Stimulated activated naive CD8-positive, alpha-beta T cell treated with anti-CD3 and anti-CD28 coated beads, Interleukin-15, amount 100 ng/mL, for 72 hours (primary cell): ENCODE measurements at places on chromosomes 6 and 20.
A peak's percentile ranks its signal among the peaks of the same experiment; 100 is the strongest.

- DNase-seq, result peak; percentile 87
These were observed 93.9 kb upstream of the BTN3A2 start for GRCh38 chr6:26270903-26271667.

DNA sequence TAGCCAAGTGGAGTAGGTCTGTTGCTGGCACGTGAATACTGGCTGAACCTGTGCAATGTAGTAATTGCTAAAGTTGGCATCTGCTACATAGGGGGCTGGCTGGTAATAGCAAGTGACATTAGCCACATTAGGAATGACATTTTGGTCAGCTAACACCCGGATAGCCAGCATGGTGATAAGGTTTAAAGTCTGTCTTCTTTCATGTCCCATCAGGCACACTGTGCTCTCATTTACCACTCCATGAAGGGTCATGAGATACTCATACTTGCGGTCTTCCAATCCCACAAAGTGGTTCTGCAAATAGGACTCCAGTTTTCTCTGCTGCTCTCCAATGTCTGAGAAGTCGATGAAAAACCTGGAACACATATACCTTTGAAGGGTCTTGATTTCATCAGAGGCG lies 2.8 kb downstream of the TENT5A start:
- DNase-seq, result no peak

- DNase-seq, result no peak
These were observed 3.6 kb upstream of the SLC12A5 start for GRCh38 chr20:46025376-46025783.

GRCh38 chr6:97462031-97462430 lies 179.0 kb upstream of the MMS22L start:
- no peak for DNase-seq

DNA sequence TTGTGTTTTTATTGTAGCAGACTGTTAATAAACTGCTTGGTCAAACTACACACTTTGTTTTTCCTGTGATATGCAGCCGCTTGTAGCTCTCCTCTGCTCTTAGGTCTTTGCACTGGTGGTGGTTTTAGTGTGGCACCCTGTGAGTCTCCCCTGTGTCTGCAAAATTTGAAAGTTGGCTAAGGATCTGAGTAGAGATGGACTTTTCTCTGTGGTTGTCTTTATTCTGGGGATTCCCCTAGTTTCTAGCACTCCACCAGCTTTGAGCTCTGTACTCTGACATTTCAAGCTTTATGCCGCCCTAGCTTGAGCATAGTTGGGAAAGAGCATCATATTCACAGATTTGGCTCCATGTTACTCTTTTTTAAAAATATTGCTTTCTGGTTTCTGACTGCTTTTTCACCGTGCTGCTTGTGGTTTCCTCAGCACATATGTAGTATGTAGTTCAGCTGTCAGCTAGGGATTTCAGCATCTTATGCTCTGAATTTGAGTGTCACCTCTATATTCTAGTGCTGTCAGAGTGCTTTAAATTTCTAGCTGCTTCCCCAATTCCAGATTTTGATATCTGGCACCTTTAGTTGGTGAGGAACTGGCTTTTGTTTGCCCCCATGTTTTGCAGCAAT lies 25.4 kb downstream of the CDYL start:
- DNase-seq, result peak; percentile 51

- no peak for DNase-seq
These were observed 99.5 kb downstream of the CD164 start for GRCh38 chr6:109282756-109283155.

GRCh38 chr20:34037767-34038166 lies 44.1 kb downstream of the RALY start:
- DNase-seq, result no peak

GRCh38 chr20:53657732-53658131 lies 64.1 kb upstream of the ZNF217 start:
- no peak for DNase-seq

DNA sequence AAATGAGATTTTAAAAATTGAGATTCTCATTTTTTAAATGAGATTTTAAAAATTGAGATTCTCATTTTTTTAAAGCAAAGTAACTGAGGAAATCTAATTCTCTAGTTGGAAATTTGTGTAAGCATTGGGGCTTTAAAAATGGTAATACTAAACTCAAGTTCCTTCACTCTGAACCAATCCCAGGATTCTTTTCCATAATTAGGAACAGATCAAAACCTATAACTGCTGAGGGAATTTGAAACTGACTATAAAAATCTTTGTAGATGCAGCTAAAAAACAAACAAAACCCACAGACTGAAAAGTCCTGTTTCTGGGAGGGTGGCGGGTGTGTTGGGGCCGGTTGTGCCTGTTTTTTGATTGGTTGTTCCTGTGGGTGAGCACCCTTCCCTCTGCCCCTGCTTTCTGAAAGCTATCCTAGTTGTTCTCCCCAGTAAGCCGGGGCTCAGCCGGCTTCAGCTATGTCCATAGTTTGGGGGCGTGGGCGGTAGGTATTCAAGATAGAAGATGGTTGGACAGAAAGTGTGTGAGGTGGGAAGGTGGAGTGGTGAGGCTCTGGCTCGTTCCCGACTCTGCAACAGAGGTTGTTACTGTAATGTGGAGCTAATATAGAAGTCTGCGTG lies 49.3 kb downstream of the GFRA4 start:
- no peak for DNase-seq

GRCh38 chr6:5442916-5443315 lies 181.6 kb downstream of the FARS2 start:
- DNase-seq, result no peak

DNA sequence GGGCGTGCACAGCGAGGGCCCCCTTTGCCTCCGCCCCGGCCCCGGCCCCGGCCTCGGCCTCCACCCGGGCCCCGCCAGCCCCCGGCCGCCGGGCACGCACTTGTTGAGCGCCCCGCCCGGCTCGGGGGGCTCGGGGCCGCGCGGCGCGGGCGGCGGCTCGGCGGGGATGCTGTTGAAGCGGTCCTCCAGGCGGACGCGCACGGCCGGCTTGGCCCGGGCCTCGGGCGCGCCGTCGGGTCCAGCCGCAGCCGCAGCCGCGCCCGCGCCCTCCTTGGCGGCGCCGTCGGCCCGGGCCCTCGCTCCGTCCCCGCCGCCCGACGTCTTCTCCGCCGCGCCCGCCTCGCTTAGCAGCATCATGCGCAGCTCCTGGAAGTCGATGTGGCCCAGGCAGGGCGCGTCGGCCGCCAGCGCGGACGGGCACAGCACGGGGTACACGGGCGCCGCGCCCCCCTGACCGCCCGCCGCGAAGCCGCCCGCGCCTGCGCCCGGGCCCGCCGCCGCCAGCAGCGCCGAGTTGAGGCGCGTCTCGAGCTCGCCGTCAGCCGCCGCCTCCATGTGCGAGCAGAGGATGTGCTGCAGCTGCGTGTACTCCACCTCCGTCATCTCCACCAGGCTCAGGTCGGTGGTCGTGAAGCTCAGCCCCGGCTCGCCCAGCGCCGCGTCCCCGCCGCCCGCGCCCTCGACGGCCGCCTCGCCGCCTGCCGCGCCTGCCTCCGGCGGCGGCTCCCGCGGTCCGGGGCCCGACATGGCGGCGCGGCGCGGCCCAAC lies 514 bp downstream of the TCFL5 start:
- DNase-seq, result peak; percentile 59

- no peak for DNase-seq
These were observed 533.5 kb upstream of the MMS22L start for GRCh38 chr6:97816526-97816925.

GRCh38 chr20:23099791-23100719 lies 13.9 kb upstream of the CD93 start:
- DNase-seq, result no peak

- no peak for DNase-seq
These were observed 78.9 kb downstream of the CRYBG1 start for GRCh38 chr6:106439459-106439858.

DNA sequence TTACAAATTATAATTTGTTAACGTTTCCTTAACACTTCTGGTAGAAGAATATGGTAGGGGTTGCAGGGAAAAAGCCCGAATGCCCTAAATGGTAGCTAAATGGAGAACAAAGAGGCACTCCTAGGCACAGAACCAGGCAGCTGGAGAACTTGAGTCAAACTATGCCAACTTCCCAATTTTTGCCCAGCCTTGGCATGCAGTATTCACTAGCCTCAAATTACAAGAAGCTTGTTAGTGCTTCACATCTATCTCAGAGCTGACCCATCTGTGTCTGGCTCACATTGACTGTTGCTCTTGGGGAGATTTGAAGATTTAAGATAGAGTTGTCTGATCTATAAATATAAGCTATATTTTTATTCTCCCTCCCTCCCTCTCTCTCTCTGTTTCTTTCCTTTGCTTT lies 19.4 kb upstream of the LRFN2 start:
- DNase-seq, result no peak

GRCh38 chr6:43311666-43312065 lies 3.0 kb upstream of the CRIP3 start:
- DNase-seq, result no peak

- no peak for DNase-seq
These were observed 203.7 kb downstream of the NFATC2 start for GRCh38 chr20:51338692-51339440.

- no peak for DNase-seq
These were observed 5.7 kb downstream of the THBS2 start for GRCh38 chr6:169247991-169248390.

DNA sequence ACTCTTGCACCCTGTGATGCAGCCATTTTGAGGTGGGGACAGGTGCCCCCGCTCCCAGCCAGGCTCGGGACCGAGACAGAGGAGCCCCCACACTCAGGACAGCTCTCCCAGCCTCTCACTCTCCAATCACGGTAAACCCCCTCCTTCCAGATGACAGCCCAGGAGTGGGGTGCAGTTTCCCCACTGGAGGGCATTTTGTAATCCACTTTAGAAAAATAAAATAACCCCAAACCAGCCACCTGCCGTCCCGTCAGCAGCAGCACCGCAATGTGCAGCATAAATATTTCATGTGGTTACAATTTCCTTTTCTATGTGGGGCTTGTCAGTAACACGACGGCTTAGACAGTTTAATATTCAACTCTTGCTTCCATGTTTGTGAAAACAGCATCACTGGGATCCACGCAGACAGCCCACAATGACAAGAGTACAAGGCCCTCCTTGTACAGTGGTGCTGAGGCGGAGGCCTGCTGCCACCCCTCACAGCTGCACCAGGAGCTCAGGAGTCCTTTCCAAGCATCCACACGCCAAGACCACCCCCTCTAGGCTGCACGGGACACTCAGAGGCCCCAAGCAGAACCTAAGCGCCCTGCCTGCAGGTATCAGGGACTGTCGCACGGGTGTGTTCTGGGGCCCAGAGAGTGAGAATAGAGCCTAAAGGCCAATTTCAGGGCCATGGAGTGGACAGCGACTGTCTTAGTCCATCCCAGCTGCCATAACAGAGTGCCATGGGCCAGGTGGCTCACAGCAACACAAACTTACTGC lies 116.7 kb downstream of the JPH2 start:
- peak; percentile 70 for DNase-seq

DNA sequence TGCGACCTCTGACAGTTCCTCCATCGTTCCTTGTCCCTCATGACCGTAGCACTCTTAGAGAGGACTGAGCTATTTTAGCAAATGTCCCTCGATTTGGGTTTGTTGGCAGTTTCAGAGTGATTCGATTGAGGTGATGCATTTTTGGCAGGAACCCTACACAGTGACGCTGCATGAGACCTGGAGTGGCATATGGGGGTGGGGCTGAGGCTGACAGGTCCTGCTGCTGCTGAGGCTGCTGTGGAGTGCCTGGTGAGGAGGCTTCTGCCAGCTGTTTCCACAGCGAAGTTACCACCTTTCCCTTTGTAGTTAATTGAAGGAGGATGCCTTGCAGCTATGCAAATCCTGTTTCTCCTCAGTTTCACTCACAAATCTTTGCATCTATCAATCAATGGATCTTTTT lies 19.8 kb downstream of the PXDC1 start:
- no peak for DNase-seq

- no peak for DNase-seq
These were observed 37.1 kb downstream of the NCOA7 start for GRCh38 chr6:125827788-125828320.

DNA sequence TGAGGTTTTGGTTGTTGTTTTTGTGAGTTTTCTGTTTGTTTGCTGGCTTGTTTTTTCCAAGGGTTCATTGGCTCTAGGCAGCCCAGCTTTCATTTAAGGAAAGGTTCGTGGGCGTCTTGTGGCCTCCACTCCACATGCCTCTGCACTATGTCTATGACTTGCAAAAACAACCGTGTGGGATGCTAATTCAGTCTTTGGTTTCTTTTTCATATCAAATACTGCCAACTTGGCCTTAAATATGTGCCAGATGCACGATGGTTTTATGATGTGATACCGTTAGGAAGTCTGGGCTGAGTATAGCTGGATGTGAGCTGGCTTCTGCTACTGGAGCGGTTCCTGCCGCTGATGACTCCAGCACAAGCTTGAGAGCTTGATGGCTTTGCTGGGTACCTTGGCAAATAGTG lies 96.3 kb downstream of the BMP2 start:
- DNase-seq, result no peak

DNA sequence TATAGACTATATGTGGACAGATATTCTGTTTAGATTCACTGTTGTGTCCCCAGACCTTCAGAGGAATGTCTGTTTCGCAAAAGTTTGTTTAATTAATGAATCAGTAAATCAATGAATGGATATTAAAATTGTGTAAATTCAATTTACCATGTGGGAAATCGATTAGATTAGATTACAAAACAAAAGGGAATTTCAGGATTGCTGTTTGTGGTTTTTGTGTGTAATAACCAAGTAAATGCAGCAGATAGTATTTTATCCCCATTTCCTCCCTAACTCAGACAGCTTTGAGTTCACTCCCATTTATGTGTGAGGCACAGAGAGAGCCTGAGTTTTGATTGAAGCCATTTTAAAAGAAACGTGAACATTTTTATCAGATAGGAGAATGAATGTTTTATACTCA lies 214.8 kb downstream of the ADGB start:
- DNase-seq, result no peak

GRCh38 chr20:64189530-64189966 lies 25.3 kb downstream of the MYT1 start:
- no peak for DNase-seq

DNA sequence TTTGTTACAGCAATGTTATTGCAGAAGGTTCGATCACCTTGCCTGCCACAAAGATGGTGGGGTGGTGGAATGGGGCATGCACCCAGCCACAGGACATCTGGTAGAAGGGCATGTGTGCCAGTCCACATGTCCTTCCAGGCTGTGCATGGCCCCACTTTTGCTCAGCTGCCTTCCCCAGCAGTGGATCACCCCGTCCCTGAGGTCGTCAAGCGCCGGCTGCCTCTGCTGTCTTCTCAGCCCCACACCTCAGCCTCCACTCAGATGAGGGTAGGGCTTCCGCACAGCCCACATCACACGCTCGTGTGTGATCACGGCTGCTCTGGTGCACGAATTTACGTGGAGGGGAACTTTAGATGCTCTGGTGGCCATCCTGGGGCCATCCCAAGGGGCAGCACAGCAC lies 109.5 kb upstream of the PMEPA1 start:
- DNase-seq, result no peak
